Endothelial cell of coronary artery (primary cell): ENCODE measurements at places on chromosomes 6 and 20. TPM values are rescaled to one million over a fixed set of nuclear protein-coding genes. Genes with fewer than 3 reads are reported as not detected.

SULF2 gene
- 66.4 and 77.9 TPM in 2 replicates for total RNA-seq

EDN3 gene
- total RNA-seq = not detected in 2 replicates

PLEKHG1 gene
- total RNA-seq = 19.3 and 38.7 TPM in 2 replicates

CLPSL2 gene
- total RNA-seq = not detected in 2 replicates

OR2H1 gene
- total RNA-seq = not detected in 2 replicates

FAXC gene
- 0.54 and 0.56 TPM in 2 replicates for total RNA-seq

MROH8 gene
- total RNA-seq = 0.38 and 0.45 TPM in 2 replicates

RBPJL gene
- not detected in 2 replicates for total RNA-seq

SLC32A1 gene
- total RNA-seq = not detected in 2 replicates

KIF13A gene
- 41.6 and 43.4 TPM in 2 replicates for total RNA-seq

MYL9 gene
- total RNA-seq = 2.7 and 11.6 TPM in 2 replicates

GLP1R gene
- total RNA-seq = not detected in 2 replicates

PAQR8 gene
- 5.8 and 6.5 TPM in 2 replicates for total RNA-seq

LY6G6F gene
- not detected in 2 replicates for total RNA-seq

OSER1 gene
- 30.8 and 36.3 TPM in 2 replicates for total RNA-seq

BTBD9 gene
- 7.3 and 8.3 TPM in 2 replicates for total RNA-seq

MUC21 gene
- not detected in 2 replicates for total RNA-seq

SYCP2 gene
- total RNA-seq = 0.19 and 0.27 TPM in 2 replicates

ADGRB3 gene
- under 0.01 TPM in 1 of 2 replicates, not detected in the other for total RNA-seq

SMLR1 gene
- total RNA-seq = not detected in 2 replicates

TMEM244 gene
- not detected in 2 replicates for total RNA-seq

ASIP gene
- total RNA-seq = not detected in 2 replicates

BPIFB4 gene
- not detected in 2 replicates for total RNA-seq

BCAS1 gene
- under 0.01 TPM in 1 of 2 replicates, not detected in the other for total RNA-seq

CCM2L gene
- total RNA-seq = 7.8 and 13.1 TPM in 2 replicates

SLC35F1 gene
- not detected in 2 replicates for total RNA-seq

MRAP2 gene
- total RNA-seq = 0.38 and 4.6 TPM in 2 replicates

INSM1 gene
- total RNA-seq = not detected in 2 replicates

SLA2 gene
- under 0.01 TPM in 1 of 2 replicates, not detected in the other for total RNA-seq

ZC2HC1B gene
- not detected in 2 replicates for total RNA-seq

LIME1 gene
- total RNA-seq = 2.2 and 4.3 TPM in 2 replicates

SLC22A23 gene
- total RNA-seq = 4.4 and 9.0 TPM in 2 replicates

CST5 gene
- total RNA-seq = not detected in 2 replicates

ANKEF1 gene
- total RNA-seq = 2.1 and 2.4 TPM in 2 replicates

SLC22A16 gene
- total RNA-seq = not detected in 2 replicates

EYS gene
- under 0.01 TPM in 1 of 2 replicates, not detected in the other for total RNA-seq

PPP1R16B gene
- total RNA-seq = 79.8 and 135 TPM in 2 replicates

NNAT gene
- not detected in 2 replicates for total RNA-seq

ADGRF4 gene
- total RNA-seq = 0.09 TPM in 1 of 2 replicates, not detected in the other

SYCP2L gene
- total RNA-seq = not detected in 2 replicates
